ENCODE measurements at places on chromosomes 16 and 17. TPM values are rescaled to one million over a fixed set of nuclear protein-coding genes. Genes with fewer than 3 reads are reported as not detected.

KIF18B gene
- 0.49 TPM for total RNA-seq

SPN gene
- 2.4 TPM for total RNA-seq

ZNF18 gene
- 11.8 TPM for total RNA-seq

CCL13 gene
- total RNA-seq = not detected

CIITA gene
- 401 TPM for total RNA-seq

ZP2 gene
- not detected for total RNA-seq

DNAI2 gene
- total RNA-seq = not detected

MYOCD gene
- 8.0 TPM for total RNA-seq

EVI2B gene
- total RNA-seq = 111 TPM

GRCh38 chr16:50964491-50964890 lies 186.6 kb downstream of the SALL1 start:
- DNase-seq = no peak

DNA sequence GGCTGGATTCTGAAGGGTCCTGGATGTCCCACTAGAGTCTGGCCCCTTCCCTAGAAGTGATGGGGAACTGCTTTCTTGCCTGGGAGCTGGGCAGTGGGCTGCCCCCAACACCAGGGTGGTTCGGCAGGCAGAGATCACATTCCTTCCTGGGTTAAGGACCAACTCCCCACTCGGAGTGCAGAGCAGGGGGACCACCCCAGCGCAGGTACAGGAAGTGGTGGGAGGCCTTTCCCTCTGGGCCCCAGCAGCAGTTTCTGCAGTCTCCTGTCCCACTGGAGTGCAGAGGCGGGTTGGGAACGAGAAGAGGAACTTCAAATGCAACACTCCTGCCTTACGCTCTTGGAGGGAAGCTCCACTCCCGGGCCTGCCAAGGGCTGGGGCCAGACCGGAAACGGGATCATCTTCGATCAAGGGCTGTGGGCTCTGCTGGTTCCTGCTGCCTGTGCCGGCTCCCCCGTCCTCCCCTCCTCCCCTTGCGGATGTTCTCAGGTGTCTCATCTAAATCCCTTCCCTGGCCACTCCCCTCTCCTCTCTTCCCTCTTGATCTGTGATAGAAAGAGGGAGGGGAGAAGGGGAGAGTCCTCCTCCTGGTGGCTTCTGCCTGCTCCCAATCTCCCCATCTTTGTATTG lies 9.0 kb upstream of the NGFR start:
- no peak for DNase-seq

GRCh38 chr17:27609611-27610303 lies 21.2 kb upstream of the LGALS9 start:
- DNase-seq = no peak

GRCh38 chr17:82270651-82271050 lies 2.8 kb downstream of the CSNK1D start:
- DNase-seq = no peak

GRCh38 chr16:6493555-6493954 lies 839.1 kb upstream of the RBFOX1 start:
- no peak for DNase-seq

- DNase-seq = no peak
These were observed 38.7 kb upstream of the AQP8 start for GRCh38 chr16:25177831-25178688.

- DNase-seq = no peak
These were observed 6.1 kb downstream of the CEP112 start for GRCh38 chr17:66185862-66186261.

- no peak for DNase-seq
These were observed 90.9 kb upstream of the PLCG2 start for GRCh38 chr16:81688182-81688581.

DNA sequence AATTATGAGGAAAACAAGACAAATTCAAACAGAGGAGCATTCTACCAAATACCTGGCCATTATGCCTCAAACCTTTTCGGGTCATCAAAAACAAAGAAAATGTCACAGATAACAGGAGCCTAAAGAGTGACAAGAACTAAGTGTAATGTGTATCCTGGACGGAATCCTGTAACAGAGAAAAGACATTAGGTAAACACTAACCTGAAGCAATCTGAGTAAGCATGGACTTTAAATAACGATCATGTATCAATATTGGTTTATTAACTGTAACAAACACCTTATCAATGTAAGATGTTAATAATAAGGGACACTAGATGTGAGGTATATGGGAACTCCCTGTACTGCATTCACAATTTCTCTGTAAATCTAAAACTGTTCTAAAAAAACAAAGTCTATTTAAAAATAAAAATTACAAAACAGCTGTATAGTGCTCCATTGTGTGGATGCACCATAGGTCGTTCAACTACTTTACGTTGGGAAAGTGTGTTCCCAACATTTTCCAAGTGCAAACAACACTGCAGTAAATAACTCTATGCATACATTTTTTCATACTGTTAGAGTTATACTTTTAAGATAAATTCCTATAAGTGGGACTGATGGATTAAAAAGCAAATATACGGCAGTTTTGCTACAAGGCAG lies 14.8 kb downstream of the CMC2 start:
- DNase-seq = no peak

- no peak for DNase-seq
These were observed 295.3 kb upstream of the KIF2B start for GRCh38 chr17:53527473-53527872.

GRCh38 chr17:68693466-68693865 lies 92.3 kb upstream of the FAM20A start:
- DNase-seq = no peak

GRCh38 chr16:4389051-4389955 lies 17.7 kb downstream of the VASN start:
- DNase-seq = no peak

GRCh38 chr17:72439893-72440502 lies 319.2 kb downstream of the SOX9 start:
- DNase-seq = no peak

- DNase-seq = no peak
These were observed 128.8 kb downstream of the ASIC2 start for GRCh38 chr17:33164169-33164881.

GRCh38 chr17:76385892-76386786 lies 1.7 kb downstream of the SPHK1 start:
- peak; percentile 78 for DNase-seq

DNA sequence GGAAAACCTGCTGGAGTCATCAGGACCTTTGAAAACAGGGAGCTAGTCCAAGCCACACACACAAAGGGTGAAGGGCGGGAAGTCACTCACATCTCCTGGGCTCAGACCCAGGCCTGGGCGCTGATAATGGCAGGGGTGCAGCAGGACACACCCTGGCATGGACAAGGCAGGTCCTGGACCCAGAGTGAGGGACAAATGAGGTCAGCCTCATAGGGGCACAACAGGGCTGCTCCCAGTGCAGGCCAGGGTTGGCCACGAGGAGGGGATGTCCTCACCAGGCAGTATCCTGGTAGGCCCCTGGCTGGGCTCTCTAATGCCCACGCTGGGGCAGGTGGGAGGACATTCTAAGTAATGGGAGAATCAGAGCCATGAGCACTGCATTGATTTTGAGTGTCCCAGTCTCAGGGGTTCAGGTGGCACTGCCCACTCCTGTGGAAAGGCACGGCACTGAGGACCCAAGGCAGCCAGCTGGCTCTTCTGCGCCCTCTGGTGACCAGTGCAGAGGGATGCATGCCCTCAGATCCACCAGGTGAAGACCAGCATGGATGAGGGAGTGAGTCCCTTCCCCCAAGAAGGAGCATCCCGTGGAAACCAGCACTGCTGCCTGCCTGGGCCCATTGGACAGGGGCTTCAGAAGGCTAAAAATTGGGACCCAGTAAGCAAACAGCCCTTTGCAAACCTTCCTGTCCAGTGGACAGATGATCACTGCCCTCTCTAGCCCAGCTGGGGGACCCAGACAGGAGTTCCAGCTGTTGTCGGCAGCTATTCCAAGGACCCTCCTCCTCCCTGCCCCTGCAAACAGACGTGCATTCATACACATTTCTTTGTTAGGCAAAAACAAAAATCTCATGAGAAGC lies 23.4 kb upstream of the SREBF1 start:
- peak; percentile 65 for DNase-seq
